NCI-H2029 (cell line): ENCODE measurements at places on chromosomes 6 and 20.

GRCh38 chr6:38346291-38347079 is 293.2 kb downstream of the BTBD9 start:
- no peak for DNase-seq

GRCh38 chr6:24856901-24857670 is 58.4 kb upstream of the ARMH2 start:
- DNase-seq: no peak

DNA sequence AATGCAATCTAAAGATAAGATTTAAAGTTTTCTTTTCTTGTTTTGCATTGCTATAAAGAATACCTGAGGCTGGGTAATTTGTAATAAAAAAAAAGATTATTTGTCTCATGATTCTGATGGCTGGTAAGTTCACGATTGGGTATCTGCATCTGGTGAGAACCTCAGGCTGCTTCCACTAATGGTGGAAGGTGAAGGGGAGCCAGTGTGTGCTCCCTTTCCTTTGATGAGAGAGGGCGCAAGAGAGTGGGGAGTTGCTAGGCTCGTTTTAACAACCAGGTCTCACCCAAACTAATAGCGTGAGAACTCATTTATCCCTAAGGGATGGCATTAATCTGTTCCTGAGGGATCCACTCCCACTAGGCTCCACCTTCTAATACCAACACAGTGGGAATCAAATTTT is 353.2 kb downstream of the BTBD3 start:
- DNase-seq: no peak

DNA sequence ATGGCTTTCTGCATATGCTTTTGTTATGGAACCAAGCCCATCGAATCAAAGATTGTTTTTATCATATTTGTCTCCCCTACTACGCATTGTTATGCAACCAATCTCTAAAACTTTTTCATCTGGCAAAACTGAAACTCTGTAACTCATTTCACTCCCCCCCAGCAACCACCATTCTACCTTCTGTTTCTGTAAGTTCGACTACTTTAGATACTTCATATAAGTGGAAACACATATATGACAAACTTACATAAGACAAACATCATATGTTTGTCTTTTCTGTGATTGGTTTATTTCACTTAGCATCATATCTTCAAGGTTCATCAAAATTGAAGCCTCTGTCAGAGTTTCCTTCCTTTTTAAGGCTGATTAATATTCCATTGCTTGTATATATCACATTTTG is 34.8 kb downstream of the CEP57L1 start:
- DNase-seq: no peak

DNA sequence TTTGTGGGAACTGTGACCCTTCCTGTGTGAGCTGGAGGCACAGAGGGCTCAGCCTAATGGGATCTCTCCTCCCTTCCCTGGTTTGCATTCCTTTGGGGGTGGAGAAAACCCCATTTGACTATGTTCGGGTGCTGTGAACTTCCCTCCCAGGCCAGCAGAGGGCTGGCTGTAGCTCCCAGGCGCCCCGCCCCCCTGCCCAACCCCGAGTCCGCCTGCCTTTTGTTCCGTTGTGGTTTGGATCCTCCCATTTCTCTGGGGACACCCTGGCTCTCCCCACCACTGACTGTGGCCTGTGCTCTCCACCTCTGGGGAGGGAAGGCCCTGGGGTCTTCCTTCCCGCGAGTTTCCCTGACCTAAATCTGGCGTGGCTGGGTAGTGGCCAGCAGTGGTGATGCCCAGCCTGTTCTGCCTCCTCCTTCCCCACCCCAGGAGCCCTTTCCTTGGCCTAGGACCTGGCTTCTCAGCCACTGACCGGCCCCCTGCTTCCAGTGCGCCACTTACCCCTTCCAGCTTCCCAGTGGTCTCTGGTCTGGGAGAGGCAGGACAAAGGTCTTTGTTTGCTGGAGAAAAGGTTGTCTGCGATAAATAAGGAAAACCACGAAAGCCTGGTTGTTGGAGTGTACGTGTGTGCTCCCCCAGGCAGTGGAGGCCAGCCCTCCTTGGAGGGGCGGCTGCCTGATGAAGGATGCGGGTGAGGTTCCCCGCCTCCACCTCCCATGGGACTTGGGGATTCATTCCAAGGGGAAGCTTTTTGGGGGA is 4.9 kb downstream of the VEGFA start:
- no peak for DNase-seq

- no peak for DNase-seq
Measured at GRCh38 chr6:70389261-70389660, 24.0 kb upstream of the FAM135A start.

- no peak for DNase-seq
Measured at GRCh38 chr6:118012944-118013343, 105.9 kb downstream of the SLC35F1 start.

GRCh38 chr6:131565056-131565455 is 8.0 kb upstream of the ARG1 start:
- DNase-seq: no peak

GRCh38 chr6:21827425-21828202 is 234.1 kb downstream of the SOX4 start:
- no peak for DNase-seq

- no peak for DNase-seq
Measured at GRCh38 chr20:56506103-56506502, 18.4 kb upstream of the FAM209A start.

GRCh38 chr20:44803383-44803941 is 6.9 kb downstream of the RIMS4 start:
- no peak for DNase-seq

GRCh38 chr6:10082385-10082784 is 332.5 kb downstream of the TFAP2A start:
- no peak for DNase-seq

DNA sequence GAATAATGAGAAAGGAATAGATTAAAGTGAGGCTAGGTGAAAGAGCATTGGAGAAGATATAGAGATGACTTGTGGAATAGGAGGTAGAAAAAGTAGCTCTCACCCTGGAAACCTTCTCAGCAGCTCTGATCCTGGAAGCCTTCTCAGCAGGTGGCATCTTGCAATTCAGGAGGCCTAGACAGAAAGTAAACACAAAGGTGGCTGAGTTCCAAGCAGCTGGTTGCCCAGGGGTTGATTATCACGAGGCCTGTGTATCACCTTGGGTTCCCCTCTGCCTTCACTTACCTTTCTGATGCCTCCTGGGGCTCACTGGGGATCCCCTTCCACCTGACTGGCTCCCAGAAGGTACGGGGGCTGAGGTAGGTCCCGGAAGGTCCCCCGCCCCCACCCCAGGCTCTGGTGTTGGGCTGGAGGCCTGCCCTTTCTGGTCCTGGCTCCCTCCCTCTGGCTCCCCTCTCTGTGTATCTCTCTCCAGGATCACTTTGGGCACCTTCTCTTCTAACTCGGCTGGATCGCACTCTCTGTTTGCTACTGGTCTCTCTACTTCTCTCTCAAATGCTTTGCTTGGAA is 9.7 kb downstream of the MDC1 start:
- peak; percentile 90 for DNase-seq

DNA sequence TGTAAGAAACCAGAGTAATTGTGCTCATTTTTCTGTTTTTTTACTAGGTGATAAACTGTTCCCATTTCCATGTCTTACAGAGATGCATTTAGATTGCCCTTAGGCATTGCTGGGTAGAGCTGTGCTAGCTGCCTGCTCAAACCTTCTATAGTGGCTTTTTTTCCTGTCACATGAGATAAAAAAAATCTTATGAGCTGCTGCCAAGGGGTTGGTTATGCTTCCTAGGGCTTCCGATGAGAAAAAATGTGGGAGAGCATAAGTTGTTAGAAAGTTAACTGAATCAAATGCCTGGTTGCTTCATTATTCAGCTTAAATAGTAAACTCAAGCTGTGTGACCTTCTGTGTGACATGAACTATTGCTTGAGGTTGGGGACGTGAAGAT is 50.0 kb upstream of the NOX3 start:
- DNase-seq: no peak

DNA sequence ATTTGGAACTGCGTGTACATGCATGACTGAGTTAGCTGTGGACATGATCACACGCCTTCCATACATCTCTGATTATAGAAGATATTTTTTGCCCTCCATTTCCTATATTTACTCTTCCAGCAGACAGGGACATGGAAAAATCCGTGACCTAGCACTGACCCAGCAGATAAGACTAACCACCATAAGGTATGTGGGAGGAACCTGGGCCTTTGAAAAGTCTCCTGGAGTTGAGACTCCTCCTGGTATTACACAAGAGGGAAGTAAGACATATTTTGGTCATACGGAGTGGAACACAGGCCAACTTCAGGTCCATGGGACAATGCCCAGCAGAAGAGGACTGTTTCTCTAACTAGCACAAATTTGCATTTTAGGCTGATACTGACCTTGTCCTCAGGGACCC is 13.7 kb upstream of the SIRPB1 start:
- no peak for DNase-seq

GRCh38 chr20:19758501-19759331 is 658 bp downstream of the RIN2 start:
- no peak for DNase-seq

DNA sequence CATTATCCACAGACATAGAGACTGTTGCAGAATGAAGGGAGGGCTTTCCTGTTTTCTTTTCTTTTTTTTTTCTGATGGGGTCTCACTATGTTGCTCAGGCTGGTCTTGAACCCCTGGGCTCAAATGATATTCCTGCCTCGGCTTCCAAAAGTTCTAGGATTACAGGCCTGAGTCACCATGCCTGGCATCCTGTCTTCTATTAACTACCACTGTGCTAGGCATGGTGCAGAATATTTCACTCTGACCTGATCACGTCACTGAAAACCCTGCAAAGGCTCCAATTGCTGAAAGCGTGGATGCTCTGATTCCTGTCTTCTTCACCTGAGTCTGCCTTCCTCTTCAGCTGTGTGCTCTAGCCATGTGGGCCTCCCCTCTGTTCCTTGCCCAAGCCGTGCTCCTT is 8.5 kb upstream of the DNMT3B start:
- no peak for DNase-seq

- peak; percentile 8 for DNase-seq
Measured at GRCh38 chr6:53744321-53744720, 50.5 kb upstream of the LRRC1 start.

- no peak for DNase-seq
Measured at GRCh38 chr20:23966927-23967615, 21.5 kb downstream of the GGTLC1 start.

DNA sequence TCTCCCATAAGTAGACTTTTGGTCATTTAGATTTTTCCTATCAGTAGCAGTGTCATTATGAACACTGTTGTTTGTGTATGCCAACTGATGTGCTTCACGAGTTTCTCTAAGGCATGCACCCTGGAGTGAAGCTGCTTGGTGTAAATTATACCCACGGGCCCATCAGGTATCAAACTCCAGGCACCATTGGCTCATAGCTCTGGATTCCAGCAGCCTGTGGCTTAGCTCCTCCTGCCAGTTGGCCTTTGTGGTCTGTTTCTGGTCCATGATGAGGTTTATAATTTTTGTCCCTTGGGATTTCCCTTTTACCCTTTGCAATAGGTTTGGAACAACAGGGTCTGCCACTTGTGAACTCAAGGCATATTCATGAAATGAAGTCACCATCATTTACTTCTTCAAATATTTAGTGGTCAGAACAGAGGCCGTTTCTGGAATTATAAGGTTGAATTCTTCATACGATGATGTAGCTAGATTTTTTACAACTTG is 350.5 kb downstream of the PRL start:
- peak; percentile 10 for DNase-seq

GRCh38 chr6:45697605-45698004 is 318.1 kb downstream of the CLIC5 start:
- DNase-seq: no peak

DNA sequence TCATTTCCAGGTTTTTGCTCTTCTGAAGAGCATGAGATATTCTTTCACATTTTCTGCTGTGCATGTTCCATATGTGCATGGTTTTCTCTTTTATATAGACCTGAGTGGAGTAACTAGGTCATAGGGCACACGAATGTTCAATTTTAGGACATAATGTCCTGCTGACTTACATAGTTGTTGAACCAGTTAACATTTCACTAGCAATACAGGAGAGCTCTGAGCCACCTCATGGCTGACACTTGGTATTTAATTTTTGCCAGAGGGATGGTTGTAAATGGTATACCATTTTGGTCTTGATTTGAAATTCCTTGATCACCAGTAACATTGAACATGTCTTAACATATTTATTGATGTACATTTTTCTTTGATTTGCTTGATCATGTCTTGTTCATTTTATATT is 38.3 kb downstream of the IGF2R start:
- DNase-seq: no peak

GRCh38 chr20:23404196-23404595 is 17.1 kb downstream of the NAPB start:
- DNase-seq: no peak

DNA sequence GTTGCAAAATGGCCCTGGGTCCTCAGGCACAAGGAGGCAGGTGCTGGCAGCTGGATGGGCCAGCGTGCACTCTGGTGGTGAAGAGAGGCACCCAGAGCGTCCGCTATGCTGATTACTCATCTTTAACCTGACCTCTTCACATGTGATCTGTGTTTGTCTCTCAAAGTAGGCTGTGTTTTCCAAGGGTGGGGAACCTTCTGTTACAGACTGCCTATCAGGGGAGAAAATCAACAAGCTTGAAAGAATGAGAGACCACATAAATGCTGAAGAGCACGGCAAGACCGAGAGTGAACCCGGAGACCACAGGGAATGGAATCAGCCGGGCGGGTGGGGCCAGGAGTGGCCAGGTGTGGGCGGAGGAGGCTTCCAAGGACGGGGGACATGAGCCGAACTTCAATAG is 16.2 kb downstream of the BNIP5 start:
- peak; percentile 85 for DNase-seq

GRCh38 chr6:3961581-3962215 is 112.5 kb downstream of the FAM50B start:
- no peak for DNase-seq

GRCh38 chr20:10780901-10781300 is 107.1 kb upstream of the JAG1 start:
- DNase-seq: no peak

DNA sequence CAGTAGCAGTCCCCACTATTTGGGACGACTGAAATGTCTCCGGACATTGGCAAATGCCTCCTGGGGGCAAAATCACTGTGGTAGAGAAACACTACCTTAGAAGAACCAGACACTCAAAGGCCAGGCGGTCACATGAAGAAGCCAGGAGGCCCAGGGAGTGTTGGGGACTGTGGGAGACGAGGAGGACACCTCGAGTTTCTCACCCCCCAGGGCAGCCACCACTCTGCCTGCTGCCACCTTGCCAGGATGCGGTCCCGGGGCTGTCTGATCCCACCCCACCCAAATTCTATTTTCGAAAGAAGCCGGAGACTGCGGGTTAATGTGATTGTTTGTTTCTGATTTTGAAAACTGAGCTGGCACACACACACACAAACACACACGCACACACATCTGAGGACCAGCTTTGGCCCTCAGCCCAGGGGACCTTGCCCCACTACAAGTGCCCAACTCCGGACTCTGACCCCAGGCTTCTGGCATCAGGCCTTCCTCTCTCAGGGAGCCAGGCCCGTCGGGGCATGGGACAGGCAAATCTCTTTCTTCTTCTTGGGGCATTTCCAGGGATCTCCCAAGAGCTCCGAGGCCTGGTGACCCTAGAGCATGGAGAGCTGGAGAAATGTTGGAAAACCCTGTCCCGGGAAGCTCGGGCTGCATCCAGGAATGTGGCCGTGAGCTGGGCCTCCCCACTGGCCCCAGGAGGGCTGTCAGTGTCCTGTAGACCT is 187.5 kb upstream of the PMEPA1 start:
- no peak for DNase-seq

GRCh38 chr6:2958331-2958711 is 13.0 kb downstream of the SERPINB6 start:
- DNase-seq: no peak

- no peak for DNase-seq
Measured at GRCh38 chr6:107132330-107132954, 17.1 kb upstream of the BEND3 start.
